SK-MEL-5 (cell line): ENCODE measurements at places on chromosomes 2 and 18. TPM values are rescaled to one million over a fixed set of nuclear protein-coding genes. Genes with fewer than 3 reads are reported as not detected.

The PDIA6 gene
- 771 and 813 TPM in 2 replicates for total RNA-seq

The GALNT13 gene
- 0.21 TPM in 1 of 2 replicates, not detected in the other for total RNA-seq

The PROM2 gene
- total RNA-seq: not detected in 2 replicates

The POMC gene
- total RNA-seq: not detected in 2 replicates

The C2orf15 gene
- total RNA-seq: 1.4 TPM in 1 of 2 replicates, not detected in the other

The SULT6B1 gene
- not detected in 2 replicates for total RNA-seq

The MOB4 gene
- total RNA-seq: 32.9 and 42.7 TPM in 2 replicates

The CLIP4 gene
- total RNA-seq: 68.7 and 73.7 TPM in 2 replicates

The B4GALT6 gene
- 16.1 and 18.4 TPM in 2 replicates for total RNA-seq

The FSHR gene
- not detected in 2 replicates for total RNA-seq

The GCKR gene
- not detected in 2 replicates for total RNA-seq

The ACVR1C gene
- 0.69 and 0.93 TPM in 2 replicates for total RNA-seq

The CTLA4 gene
- 1.8 and 4.1 TPM in 2 replicates for total RNA-seq

The ZEB2 gene
- total RNA-seq: 71.9 and 85.0 TPM in 2 replicates

The CHRND gene
- 0.13 TPM in 1 of 2 replicates, not detected in the other for total RNA-seq

The RNU2-63P gene
- not detected in 2 replicates for total RNA-seq

The ST8SIA5 gene
- not detected in 2 replicates for total RNA-seq

The C2orf92 gene
- total RNA-seq: 0.19 and 0.21 TPM in 2 replicates

The BBS5 gene
- 16.7 and 19.2 TPM in 2 replicates for total RNA-seq

The NPHP1 gene
- 2.6 TPM in 2 replicates for total RNA-seq

The SCYGR4 gene
- not detected in 2 replicates for total RNA-seq

The NOL4 gene
- total RNA-seq: not detected in 2 replicates

The POTEJ gene
- not detected in 2 replicates for total RNA-seq

The AP1S3 gene
- total RNA-seq: 12.7 and 15.5 TPM in 2 replicates

The KCNF1 gene
- total RNA-seq: 0.05 TPM in 1 of 2 replicates, not detected in the other

The CYRIA gene
- 0.05 and 0.11 TPM in 2 replicates for total RNA-seq

The ZNF385B gene
- not detected in 2 replicates for total RNA-seq

The REG3G gene
- 0.19 TPM in 1 of 2 replicates, not detected in the other for total RNA-seq

The UCN gene
- total RNA-seq: 2.3 and 6.0 TPM in 2 replicates

The RGPD4 gene
- 0.08 TPM in 1 of 2 replicates, not detected in the other for total RNA-seq

The RNF125 gene
- 41.4 and 53.3 TPM in 2 replicates for total RNA-seq

The MFSD2B gene
- total RNA-seq: not detected in 2 replicates

The DCC gene
- total RNA-seq: 0.08 and 0.43 TPM in 2 replicates

The DUSP19 gene
- total RNA-seq: 7.5 and 8.1 TPM in 2 replicates

The GAL3ST2 gene
- total RNA-seq: not detected in 2 replicates

The SANBR gene
- total RNA-seq: 6.8 and 9.4 TPM in 2 replicates
